Amniotic epithelial cell (primary cell): ENCODE measurements at places on chromosomes 12 and 14.

- peak; percentile 35 for DNase-seq
Measured at GRCh38 chr14:99603471-99604277, at the start of gene CCDC85C. Gene CCDC85C, minus strand, starts transcription at chr14:99604207. Its CDS starts 248 bp downstream, at chr14:99603959.

DNA sequence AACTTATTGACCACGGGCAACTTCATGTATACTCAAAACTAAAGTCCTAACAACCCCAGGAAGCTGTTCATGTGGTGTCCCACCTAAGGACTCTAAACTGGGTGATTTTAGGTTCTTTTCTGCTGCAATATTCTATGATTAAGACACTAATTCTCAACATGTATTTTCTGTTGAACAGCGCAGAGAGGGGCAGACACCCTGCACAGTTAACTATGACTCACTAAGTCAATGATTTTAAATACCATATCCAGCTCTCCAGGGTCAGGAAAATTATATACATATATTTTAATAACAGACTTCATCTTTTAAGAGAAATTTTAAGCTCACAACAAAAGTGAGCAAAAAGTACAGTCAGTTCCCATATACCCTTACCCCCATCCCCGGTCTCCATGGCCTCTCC, 85.0 kb downstream of the FOXN3 start:
- DNase-seq: no peak

DNA sequence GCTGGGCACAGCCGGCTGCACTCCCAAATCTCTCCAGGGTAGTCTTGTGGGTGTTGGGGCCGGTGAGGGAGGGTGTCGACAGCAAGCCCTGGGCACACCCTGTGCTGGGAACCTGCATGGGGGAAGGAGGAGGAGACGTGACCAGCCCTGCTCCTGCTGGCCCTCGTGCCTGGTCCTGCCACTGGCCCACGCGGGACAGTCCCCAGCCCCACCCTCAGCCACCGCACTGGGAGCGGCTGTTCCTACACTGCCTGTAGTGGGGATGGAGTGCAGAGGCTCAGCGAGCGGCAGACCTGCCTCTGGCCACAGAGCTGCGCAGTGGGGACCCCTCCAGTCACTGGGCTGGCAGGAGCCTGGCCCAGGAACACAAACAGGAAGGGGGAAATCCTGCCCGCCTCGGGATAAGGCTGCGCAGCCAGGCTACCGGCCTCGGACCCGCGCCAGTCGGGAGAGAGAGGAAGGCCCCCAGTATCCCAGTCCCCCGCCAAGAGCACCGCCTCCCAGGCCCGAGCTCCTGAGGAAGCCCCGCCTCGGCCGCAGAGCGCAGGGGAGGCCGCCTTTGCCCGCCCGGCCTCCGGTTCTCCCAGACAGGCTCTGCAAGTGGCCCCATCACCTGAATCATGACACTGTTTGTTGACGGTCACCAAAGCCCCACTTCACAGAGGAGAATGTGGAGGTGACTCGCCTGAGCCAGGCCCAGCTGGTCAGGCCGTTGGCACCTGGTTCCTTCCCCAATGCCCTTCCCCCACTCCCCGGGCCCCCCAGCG, 10.6 kb downstream of the AHNAK2 start:
- DNase-seq: no peak

DNA sequence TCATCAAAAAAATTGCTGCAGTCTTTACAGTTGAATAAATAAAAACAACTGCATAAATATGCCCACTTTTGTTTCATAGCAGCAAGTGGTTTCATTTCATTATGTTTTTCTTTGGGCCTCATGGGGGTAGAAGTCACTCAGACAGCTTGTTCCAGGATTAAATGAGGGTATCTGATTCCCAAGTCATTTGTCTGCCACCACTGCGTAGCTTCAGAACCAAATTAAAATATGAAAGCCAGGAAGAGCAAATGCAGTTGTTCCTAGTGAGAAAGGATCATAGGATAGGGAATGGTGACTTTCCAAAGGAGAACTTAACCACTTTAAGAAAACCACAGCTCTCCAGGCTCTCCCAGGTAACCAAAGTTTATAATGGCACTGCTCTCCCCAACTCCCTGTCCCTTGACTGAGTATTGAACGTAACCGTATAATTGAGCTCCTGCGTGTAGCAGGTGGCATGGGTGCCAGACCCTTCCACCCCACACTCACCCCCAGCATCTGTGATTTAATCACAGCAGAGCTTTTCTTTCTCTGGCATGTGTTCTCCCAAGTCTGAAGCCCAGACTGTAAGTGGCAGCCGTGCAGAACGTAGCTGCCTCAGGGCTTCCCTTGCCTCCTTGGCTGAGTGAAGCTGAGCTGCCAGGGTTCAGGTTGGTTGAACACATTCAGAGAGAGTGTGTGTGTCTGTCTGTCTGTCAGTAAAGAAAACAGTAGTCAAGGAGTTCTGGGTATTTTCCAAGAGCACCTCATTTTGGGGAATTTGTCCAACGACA, 11.3 kb upstream of the KCNH3 start:
- DNase-seq: no peak

- no peak for DNase-seq
Measured at GRCh38 chr14:70924521-70924920, 17.3 kb downstream of the PCNX1 start.

DNA sequence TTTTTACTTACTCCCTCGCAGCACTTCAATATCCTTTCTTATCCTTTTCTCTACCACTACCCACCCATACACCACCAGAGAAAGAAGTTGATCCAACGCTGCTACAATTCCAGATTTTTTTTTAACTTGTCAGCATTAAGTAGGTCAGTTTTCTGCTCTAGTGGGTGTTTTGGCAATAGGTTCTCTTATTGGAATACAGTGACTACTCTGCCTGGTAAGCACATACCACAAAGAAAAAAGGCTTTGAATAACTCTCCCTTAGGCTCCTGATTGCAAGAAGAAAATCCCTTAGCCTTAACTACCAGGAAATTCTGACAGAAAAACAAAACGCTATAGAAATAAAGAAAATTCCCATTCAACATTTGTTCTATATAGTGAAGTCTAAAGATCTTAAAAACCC, 72.0 kb downstream of the NUMB start:
- peak; percentile 19 for DNase-seq

DNA sequence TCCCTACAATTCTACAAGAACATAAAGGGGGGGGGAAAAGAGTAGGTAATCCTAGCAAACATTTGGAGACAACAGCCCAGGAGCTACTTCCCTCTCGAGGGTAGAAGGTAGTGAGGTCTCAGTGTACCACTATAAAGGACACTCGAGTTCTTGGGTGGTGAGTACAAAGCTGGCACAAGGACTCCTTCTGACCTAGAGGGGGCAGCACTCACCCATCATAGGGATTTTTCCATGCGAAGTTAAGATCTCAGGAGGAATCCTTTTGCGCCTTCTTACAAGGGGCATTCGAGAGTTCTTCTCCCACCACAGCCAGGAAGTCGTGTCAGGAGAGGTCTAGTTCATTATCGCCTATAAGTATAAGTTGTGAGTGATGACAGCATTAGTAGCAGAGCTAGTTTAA, 200.2 kb upstream of the RBM19 start:
- peak; percentile 2 for DNase-seq

DNA sequence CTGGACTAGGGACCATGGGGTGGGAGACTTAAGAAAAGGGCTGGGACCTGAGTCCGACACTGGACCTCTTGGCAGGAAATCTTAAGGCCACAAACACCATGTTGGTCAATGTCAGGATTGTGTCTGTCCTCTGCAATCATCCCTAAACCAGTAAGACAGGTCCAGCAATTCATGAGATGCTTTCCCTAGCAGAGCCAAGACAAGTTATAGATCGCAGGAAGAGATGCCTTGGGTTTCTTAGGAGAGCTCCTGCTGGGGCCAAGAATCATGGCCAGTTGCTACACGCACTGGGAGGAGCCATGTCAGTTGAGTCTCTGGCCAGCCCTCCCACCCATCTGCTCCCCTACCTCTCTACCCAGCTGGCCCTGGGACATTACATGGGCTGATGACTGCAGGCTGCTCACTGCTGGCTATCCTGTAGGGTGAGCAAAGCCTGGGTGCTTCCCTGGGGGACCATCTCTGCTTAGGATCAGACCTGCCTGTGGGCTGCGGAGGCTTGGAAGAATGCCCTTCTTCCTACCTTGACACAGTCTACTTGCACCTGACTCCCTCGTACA, 14.2 kb downstream of the PLEKHH1 start:
- DNase-seq: no peak

DNA sequence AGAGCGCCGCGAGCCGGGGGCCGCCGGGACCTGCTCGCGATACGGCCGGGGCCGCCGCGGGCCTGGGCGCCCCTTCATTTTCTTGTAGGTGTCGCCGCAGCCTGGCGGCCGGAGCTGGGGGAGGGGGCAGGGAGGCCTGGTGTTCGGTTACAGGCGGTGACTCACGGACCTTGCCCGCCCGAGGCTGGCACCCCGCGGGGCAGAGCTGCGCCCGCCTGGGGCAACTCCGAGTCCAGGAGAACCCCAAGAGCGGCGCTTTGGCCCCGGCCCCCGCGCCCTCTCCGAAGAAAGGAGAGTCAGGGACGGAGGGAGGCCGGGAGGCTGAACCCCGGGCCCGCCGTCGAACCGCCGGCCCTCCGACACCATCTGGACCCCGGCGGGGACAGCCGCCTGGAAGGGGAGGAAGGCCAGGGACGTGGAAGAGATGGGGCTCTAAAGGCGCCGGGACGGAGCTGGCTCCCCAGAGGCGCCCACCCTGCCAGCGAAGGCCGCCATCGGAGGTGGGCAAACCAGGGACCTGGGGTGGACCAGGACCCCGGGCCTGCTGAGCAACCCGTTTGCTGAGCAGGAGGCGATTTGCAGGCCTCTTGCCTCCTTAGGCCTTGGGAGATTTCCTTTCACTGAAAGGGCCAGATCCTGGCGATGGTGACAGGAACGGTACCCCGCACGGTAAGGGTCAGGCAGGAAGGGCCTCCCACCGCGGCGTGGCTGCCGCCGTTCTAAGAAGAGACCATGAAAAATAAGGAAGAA, 843 bp upstream of the NUAK1 start:
- peak; percentile 71 for DNase-seq

DNA sequence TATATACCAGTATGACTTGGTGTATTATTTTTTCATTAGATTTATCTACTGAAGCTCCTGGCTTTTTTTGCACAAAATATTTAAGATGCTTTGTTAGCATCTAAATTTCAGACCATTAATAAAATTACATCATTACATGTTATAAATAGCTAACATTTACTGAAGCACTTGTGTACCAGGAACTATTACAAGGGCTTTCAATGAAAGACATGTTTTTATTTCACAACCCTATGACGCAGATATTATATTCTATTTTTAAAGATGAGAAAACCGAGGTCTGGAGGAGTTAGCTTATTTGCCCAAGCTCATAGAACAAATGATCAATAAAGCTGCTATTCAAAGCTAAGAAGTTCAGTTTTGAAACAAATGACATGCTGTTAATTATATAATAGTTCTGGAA, 420.4 kb upstream of the DCN start:
- peak; percentile 27 for DNase-seq

DNA sequence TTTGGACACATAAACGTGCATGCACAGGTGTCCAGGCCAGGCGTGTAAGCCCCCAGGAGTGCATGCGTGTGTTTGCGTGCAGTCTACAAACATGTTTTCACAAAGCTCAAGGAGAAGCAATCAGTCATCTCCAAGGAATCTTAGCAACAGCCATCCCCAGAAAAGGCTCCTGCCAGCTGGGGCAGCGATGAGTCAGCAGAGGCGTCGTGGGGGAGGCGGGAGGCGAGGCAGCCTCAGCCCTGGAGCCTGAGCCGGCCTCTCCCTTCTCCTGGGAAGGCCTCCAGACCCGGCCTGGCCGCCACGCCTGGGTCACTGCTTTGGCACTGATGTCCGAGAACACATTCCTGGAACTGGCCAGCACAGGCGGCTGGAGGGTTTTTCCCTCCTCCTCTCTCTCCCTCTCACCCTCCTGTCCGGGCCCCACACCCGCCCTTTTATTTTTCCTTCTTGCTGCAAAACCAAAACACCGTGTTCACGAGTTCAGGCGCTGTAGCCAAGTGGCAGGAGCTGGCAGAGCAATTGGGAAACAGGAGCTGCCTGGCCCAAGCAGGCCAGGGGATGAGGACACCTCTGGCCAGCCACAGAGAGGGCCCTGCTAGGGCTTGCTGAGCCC, 92.7 kb downstream of the LRRC74A start:
- peak; percentile 97 for DNase-seq

- DNase-seq: no peak
Measured at GRCh38 chr14:76329154-76329928, 46.6 kb upstream of the ESRRB start.

DNA sequence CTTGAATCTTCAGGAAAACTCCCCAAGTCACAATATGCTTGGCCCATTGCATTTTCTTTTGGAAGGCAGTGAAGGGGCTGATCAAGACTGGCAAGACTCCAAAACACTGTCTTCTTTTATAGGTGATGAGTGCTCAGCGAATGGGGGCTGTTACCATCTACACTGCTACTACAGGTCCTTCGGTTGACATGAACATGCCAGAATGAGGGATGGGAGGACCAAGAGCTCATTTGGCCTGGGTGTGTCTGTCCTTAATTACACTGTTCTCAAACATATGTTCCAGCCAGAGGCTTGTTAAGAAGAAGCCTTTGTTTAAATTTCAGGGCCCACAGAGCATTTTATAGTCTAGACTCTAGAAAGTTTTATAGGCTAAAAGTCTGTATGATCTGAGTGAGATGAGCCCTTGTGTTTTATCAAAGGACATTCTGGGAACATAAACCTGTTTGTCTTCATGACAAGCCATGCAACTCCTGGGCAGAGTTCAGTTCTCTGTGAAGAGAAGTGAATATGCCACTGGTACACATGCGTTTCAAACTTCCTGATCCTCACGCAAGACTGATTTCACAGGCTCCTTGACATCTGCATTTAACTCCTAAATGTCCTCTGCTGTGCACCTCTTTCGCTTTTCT, 4.7 kb upstream of the FAM234B start:
- DNase-seq: no peak

DNA sequence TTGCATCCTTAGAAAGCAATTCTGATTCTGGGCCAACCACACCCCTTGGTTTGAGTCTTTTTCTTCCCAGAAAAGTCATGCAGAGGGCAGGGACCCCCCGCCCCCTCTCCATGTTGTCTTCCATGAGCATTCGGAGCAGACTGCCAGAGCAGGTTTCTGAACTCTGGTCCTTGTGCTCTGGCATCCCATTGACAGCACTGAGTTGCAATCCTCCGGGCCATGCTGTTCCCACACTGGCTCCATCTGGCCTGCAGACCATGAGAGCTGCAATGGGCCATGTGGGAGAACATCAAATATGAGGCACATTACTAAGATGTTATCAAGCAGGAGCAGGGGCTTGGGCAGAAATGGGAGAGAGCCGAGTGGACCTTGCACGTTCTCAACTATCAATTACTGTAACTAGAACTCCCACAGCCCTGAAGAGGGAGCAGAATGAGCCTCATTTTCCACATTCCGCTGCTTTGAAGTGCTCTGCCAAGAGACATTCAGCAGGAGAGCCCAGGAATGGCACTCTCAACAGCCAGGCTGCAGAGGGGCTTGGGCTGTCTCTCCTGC, 157.4 kb downstream of the STXBP6 start:
- DNase-seq: no peak

GRCh38 chr14:32298346-32298745, 30.8 kb upstream of the AKAP6 start:
- no peak for DNase-seq

DNA sequence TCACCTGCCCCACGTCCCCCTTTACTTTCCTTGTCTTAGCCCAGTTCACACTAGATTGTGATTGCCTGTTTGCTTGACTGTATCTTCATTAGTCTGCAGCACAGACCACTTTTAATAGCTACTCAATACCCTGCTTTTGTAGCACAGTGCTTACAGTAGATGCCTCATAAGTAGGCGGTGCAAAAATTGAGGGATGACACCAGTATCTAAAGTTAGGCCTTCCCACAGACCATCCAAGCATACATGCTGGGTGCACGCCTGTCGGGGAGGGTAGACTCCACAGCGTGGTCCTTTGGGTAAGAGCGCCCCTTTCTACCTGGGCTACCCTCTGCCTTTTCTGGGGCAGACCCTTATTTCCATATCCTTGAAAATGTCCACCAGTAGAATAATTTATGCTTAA, 140.8 kb downstream of the GCH1 start:
- no peak for DNase-seq

GRCh38 chr12:109706747-109707469, 6.7 kb upstream of the FAM222A start:
- DNase-seq: no peak
